Renal cortex interstitium (tissue), 15 donors: ENCODE measurements at places on chromosomes 2 and 18.

DNA sequence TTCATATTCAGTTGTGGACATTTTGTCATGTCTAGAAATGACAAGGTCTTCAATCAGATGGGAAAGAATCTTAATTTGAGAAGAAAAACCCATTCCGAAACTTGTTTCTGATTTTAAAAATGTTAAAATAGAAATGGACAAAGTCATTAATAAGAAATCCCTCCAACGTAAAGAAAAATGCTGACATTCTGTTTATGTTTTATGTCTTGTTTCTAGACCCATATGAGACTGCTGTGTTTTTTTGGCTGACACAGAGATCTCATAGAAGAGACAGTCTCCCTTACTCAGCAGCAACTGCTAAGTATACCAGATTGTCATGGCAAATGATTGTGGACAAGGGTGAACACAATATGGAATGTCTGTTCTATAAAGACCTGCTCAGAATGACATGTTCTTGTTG is 538.5 kb downstream of the ZEB2 start:
- DNase-seq: no peak

GRCh38 chr18:62487161-62487560 is 35.7 kb upstream of the ZCCHC2 start:
- no peak for DNase-seq

DNA sequence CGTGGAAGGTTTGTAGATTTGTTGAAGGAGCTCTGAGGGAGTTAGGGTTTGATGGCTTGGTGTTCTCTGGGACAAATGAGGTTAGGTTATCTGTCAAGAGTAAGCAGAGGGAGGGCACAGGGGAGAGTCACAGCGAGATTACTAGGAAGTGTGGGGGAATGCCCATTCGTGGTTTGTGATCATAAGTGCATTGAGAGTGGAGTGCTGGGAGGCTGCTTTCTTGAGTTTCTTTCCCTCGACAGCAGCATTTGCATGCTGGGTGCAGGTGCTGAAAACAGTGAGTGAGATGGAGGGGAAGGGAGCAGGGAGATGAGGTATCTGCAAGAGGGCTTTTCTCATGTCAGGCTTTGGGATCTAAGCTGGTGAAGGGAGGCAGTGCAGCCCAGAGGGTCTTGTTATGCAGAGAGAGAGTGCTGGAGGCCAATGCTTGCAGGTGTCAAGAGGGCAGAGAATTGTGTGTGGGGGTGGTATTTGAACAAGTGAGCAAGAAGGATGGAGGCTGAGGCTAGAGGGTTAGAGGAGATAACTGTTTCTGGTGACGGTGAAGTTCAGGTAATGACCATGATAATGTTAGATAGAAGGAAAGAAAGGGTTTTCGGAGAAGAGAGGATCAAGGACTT is 8.8 kb downstream of the RALB start:
- no peak for DNase-seq

DNA sequence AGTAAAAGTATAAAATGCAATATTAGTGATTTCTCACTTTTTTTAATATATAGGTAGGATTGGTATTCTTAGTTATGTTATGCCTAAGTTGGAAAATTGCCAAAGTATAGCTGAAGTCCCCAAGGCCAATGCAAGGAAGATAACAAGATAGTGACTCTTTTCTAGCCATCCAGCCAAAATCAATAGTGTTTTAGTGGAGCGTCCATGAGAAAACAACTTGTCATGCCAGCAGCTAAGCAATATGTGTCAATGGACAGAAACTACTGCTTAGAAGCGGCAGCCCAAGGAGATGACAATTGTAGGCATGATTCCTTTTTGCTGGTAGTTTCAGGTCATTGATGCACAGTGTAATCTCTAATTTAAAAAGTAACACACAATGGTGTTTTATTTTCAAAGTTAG is 1444.6 kb downstream of the SUCLG1 start:
- no peak for DNase-seq

- DNase-seq: peak; percentile 54
Observed at GRCh38 chr2:224174990-224175389, 135.9 kb upstream of the SERPINE2 start.

DNA sequence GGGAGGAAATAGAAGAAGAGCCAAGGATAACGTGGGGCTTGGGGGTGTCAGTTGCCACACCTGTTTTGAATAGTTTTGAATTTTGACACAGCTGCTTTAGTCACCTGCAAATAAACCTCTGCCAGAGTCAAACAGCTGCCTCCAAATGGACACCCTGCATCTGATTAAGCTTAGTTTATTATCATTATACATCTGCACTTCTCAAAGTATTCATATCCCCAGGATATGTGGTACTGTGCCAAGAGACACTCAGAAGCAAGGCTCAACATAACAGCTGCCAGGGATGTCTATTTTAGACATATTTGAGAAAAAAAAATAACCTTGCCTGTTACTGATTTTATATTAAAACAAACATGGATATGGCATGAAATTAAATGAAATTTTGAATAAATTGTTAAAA is 122.5 kb upstream of the WDR75 start:
- DNase-seq: no peak
